ENCODE measurements at places on chromosomes 7 and 10.

GRCh38 chr10:17652585-17652984 lies 8.6 kb downstream of the STAM start:
- DNase-seq = no peak

GRCh38 chr7:69764147-69764546 lies 165.9 kb downstream of the AUTS2 start:
- no peak for DNase-seq

DNA sequence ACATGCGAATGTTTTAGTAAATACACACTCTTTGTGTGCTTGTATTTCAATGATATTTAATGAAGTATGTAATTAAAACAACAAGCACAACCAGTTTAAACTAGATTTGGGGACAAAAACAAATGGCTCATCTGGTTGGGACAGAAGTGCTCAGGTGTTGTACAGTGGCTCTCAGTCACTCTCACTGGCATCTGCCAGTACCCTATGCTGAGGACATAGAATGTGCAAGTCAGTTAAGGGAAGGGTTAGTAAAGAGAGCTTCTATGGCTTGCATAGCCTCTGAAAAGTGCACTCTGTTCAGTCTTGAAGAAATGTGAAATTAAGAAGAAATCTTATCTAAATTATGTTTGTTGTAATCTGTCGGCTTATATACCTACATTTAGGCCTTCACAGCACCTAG lies 183.0 kb downstream of the LRRC4 start:
- no peak for DNase-seq

GRCh38 chr10:132414402-132415016 lies 17.5 kb downstream of the PWWP2B start:
- DNase-seq = no peak

DNA sequence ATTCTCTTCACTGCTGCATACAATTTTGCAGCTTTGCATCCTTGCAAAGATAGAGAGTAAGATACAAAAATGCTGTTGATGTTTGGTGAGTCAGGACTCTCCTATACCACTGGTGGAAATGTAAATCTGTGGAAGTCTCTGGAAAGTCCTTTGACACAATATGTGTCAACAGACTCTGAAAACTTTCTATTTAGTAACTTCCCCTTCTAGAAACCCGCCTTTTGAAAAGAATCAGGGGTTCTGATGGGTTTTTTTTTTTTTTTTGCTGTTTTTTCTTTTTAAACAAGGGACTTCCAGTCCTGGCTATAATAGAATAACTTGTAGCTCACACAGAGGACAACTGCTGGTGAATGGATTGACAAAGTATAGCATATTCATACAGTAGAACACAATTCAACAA lies 16.4 kb downstream of the NOD1 start:
- DNase-seq = no peak
